ENCODE measurements at places on chromosomes 7 and 10.

- DNase-seq, result no peak
These were observed 53.5 kb downstream of the NRF1 start for GRCh38 chr7:129665013-129665401.

DNA sequence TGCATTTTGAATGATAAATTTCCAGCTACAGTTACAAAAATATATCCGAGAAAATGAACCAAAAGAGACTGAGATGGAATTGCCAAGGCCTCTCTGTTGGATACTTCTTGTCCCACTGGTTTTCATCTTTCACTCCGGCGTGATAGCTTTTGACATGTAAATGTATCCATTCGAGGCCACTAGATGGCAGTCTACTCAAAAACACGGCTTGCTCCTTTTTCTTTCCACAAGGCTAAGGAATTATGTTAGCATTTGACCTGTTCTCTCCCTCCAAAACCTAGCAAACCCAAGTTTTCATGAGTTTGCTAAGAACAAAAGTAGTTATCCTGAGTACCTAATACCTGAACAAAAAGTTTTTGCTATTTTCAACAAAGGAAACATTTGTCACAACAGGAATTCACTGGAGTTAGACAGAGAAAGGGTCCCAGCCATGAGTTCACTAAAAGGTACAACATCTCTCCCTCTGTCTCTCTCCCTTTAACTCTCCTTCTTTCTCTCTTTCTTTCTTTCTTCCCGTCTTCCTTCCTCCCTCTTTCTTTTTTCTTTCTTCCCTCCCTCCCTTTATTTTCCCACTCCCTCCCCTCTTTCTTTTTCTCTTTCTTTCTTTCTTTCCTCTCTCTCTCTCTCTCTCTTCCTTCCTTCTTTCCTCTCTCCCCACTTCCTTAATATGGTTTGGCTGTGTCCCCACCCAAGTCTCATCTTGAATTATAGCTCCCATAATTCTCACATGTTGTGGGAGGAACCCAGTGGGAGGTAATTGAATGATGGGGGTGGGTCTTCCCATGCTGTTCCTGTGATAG, 207.9 kb upstream of the MYO3A start:
- no peak for DNase-seq

DNA sequence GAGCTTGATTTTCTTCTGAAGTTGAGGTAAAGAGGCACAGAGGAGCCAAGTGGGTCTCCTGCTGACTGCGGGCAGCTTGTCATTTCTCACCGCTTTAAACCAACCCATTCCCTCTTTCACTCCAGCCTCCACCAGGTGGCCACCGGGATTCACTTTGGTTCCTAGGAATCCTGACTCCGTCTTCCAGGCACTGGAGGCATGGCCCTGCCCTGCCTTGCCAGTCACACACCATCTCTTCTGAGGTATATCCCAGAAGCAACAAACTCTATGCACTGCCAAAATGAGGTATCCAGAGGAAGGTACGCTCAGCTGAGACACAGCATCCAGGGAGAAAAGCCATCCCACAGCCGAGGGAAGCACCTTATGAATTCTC, 280.8 kb downstream of the TNS3 start:
- no peak for DNase-seq

GRCh38 chr7:128883622-128884448, 21.2 kb downstream of the ATP6V1F start:
- peak; percentile 89 for DNase-seq

- DNase-seq, result no peak
These were observed 2.9 kb upstream of the WDFY4 start for GRCh38 chr10:48681740-48682139.

GRCh38 chr10:104485632-104486031, 132.0 kb downstream of the CFAP58 start:
- no peak for DNase-seq

GRCh38 chr7:130063036-130063435, 7.3 kb upstream of the KLHDC10 start:
- peak; percentile 51 for DNase-seq

- DNase-seq, result no peak
These were observed 116.5 kb upstream of the ADARB2 start for GRCh38 chr10:1853801-1854200.

- DNase-seq, result peak; percentile 58
These were observed 24.6 kb downstream of the VSIR start for GRCh38 chr10:71748671-71749191.

DNA sequence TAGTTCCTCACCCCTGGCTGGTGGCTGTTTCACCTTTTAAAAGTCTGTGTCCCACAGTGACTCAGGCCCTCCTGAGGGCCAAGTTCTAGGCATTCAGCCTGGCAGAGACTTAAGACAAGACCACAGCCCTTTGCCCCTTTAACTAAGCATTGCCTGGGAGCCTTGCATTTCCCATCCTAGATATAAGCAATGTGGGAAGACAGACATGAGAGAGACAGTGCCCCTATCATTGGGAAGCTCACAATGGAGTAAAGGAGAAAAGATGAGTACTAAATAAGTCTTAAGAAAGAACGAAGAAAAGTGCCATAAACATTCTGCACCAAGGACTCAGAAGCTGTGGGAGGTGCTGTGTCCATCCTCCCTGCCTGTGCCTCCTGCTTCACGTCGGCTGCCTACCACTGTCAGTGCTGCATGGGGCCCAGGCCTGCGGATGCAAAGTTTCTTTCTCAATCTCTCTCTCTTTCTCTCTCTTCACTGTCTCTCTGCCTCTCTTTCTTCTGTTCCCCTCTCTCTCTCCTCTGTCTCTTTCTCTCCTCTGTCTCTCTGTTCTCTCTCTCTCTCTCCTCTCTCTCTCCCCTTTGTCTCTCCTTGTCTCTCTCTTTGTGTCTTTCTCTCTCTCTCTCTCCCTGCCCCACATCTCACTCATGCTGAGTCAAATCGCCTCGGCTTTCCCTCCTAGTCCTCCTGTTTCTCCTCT, 21.5 kb downstream of the GPRIN2 start:
- DNase-seq, result no peak

DNA sequence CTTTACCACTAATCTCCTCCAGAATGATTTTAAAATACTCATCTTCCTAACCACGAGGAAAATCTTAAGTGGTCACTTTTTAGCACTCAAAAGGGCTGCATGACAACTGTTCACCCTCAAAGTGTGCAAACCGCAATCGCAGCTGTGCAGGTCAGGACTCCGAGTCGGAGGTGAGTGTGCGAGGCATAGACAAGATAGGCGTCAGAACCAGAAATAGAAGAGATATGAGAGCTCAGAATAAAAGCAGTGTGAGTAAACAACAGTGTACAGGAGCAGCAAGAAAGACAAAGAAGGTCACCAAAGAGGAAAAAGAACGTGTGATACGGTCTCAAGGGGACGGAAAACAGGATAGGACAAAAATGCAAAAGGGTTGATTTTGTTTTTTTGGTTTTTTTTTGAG, 17.5 kb upstream of the ENO4 start:
- no peak for DNase-seq

- DNase-seq, result no peak
These were observed 16.4 kb upstream of the PTPRN2 start for GRCh38 chr7:158603773-158604755.

GRCh38 chr10:75739414-75740143, 308.2 kb downstream of the LRMDA start:
- no peak for DNase-seq

DNA sequence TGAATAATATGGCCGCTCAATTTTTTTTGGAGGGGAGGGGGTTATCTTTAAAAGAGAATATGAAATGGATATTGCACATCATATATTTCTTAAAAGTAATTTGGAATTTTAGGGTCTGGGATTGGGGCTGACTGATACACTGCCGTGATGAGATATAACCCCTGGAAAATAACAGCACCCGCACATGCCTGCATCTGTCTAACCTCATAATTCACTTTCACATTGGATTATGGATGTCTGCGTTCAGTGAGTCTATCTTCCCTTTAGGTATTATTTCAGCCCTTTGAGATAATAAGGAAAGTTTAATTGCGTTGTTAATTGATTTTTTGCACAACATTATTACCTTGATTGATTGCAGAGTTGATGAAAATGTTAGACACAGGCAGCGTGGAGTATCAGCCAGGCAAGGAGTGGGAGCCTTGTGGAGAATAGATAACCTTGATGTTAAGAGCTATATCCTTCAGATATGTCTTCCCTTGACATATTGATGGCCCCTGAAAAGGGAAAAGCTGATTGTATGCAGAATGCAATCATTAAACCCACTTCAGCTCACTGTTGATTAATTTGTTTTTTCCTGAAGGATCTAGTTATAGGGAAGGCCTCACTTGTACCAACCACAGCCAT, 1095.2 kb downstream of the KCNMA1 start:
- no peak for DNase-seq

DNA sequence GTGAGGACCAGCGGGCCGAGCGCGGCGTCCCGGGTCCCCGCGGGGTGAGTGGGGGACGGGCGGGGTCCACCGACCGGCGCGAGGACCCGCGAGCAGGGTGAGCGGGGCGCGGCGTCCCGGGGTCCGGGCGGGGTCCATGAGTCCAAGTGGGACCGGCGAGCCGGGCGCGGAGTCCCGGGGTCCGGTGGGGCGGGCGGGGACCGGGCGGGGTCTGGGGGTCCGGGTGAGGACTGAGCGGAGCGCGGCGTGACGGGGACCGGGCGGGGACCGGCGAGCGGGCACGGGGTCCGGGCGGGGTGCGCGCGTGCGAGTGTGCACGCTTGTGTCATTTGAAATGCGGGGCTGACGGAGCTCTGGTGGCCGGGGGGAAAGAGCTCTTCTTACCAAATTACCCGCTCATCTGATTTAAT, 765 bp downstream of the CELF2 start:
- DNase-seq, result no peak

DNA sequence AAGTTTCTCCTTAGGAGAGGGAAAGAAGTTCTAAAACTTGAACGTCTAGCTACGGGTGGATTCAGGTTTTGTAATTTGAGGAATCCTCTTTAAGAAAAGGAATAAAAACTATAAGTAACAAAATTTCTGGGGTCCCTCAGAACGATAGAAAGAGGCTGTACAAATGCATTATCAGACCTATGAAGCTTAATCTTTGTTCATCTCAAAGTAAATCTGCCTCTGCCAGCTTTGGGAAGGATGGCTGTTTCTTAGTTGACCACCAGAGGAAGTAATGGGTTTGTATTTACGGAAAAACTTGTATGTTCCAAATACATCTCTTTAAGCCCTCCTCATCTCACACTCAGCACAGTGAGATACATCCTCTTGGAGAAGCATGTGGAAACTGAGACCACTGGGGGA, 864 bp downstream of the PSTK start:
- no peak for DNase-seq

GRCh38 chr7:114952296-114952695, 30.4 kb downstream of the MDFIC start:
- no peak for DNase-seq

GRCh38 chr7:99719996-99720769, 14.8 kb downstream of the CYP3A7 start:
- no peak for DNase-seq

- DNase-seq, result no peak
These were observed 953.0 kb upstream of the ZWINT start for GRCh38 chr10:57314046-57314445.

DNA sequence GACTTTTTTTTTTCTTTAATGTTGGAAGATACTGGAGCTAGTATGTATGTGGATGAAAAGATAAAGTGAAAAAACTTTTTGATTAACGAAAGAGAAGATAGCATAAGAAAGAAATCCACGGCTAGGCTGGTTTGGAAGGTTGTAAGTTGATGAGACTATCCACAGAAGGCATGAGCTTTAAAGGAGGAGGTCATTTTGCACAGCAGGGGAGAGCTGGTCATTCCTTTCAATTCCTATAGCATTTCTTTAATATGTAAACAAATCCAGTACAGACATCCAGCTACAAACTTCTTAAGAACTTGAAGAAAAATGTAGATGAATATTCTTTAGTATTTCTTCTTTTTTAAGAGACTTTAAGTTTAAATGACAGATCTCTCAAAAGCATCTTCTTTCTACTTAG, 281.3 kb downstream of the CACNA2D1 start:
- no peak for DNase-seq

- no peak for DNase-seq
These were observed 43.7 kb downstream of the ELFN1 start for GRCh38 chr7:1713502-1714484.

DNA sequence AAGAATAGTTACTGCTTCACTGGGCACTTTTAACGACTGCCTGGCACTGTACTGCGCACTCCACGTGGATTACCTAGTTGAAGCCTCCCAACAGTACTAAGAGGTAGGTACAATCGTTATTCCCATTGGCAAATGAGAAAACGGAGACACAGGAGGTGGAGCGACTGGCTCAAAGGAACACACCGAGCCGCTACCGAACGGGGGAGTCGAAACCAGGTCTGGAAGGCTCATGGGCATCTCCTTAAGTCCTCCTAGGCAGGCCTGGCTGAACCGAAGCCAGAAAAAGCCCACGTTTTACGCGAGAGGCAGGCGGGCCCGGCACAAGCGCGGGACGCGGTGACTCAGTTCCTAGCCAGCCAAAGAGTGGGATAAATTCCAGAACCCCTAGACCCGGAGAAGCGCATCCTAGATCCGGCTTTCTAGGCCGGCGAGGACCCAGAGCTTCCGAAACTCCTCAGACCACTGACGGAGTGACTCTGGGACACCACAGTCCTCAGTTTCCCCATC, 472 bp downstream of the PDAP1 start:
- no peak for DNase-seq

DNA sequence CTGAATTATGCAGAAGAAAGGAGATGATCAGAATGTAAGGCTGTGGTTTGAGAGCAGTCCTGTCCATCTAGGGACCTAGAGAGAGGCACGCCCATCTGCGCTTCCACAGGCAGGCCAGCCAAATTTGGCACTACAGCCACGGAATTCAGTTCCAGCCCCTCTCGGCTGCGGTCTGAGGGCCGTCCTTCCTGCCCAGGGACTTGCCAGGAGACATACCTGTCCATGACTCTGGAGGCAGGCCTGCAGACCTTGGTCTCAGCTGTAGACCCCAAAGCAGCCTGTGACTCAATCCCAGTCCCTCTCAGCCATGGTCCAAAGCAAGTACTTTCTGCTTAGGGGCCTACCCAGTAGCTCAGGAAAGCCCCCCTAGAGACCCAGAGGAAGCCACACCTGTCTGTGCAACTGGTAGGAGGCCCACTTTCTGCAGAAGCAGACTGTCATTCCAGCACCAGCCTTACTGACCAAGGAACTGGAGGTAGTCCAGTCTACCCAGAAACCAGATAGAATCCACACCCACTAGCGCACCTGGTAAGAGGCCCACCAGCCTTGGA, 720.9 kb downstream of the PARD3 start:
- no peak for DNase-seq

GRCh38 chr10:66981361-66982052, 55.7 kb downstream of the LRRTM3 start:
- DNase-seq, result no peak

- no peak for DNase-seq
These were observed 157.5 kb upstream of the PHYHIPL start for GRCh38 chr10:59018977-59019376.

DNA sequence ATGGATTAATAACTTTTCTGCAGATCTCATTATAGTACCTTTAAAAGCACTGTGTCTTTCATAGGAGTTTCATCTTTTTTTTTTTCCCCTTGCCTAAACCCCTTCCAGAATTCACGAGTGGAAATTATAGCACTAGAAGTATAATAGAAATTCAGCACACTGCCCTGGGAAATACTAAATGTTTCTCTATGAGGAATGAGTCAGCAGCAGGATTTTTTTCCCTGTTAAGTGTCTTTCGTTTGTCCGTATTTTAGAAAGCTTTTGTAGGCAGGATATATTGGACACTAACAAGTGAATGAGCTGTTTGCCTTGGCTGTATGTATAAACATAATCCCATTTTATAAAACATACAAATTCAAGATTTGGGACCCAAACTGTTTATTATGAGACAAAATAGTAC, 105.8 kb downstream of the EXOC4 start:
- no peak for DNase-seq

Data from central memory CD8-positive, alpha-beta T cell (primary cell).